ENCODE measurements at places on chromosomes 13 and 19.

DNA sequence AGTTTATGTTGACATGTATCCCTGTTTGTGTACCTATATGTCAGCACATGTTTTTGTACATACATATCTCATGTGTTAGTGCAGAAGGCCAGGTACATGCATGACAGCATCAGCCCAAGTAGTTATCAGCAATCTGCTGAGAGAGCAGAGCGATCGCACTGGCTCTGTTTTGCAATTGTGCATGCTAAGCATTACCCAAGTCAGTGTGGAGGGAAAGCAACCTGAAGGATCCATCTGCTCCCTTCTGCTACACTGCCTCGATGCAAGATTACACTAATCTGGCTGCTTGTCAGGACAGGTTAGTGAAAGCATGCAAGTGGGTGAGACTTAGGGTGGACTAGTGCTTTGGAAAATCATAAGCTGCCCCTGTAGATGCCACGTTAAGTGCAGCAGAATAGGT lies 211.8 kb downstream of the PCCA start:
- ATAC-seq, result no peak

- ATAC-seq, result no peak
Observed at GRCh38 chr19:5447700-5448311, 7.4 kb upstream of the ZNRF4 start.

DNA sequence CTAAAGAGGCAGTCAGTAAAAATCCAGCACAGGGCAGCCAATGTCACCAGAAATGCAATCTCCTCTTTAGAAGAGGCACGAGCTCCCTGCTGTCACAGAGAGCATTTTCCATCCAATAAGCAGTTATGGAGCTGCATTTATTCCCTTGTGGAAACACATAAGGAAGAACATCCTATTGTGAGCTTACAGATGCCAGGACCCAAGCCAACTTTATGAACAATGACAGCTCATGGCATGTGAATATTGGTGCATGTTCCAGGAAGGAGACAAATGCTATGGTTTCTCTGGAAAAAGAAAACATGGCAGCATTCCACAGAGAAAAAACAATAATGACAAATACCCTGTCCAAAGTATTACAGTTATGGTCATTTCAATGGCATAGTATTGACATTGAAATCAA lies 955.6 kb downstream of the UQCRFS1 start:
- ATAC-seq, result no peak

DNA sequence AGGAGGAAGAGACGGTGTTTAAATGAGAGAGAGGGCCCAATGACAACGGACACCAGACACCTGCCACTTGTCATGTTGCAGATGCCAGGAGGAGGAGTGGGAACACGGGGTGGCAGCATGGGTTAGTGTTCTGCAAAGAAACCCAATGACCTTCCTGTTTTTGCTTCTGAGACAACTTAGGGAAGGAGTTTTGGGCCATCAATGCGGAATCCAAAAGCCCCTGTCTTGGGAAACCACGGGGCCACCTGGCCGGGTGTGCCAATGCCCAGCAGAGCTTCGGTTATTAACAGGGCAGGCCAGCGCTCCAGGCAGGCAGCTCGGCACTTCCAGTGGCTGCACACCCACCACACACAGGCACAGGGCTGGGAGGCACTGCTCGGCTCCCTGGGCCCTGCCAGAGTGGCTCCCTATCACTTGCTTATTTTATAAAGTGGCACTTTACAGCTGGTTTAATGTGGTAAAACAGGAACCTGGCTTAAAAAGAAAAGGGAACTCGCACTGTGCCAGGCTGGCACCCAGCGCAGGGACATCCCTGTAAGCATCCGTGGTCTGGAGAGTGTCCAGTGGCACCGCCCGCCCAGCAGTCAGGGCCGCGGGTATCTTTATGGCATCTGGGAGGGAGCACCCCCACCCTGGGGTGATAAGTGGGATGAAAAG lies 19.1 kb downstream of the ELL start:
- no peak for ATAC-seq

DNA sequence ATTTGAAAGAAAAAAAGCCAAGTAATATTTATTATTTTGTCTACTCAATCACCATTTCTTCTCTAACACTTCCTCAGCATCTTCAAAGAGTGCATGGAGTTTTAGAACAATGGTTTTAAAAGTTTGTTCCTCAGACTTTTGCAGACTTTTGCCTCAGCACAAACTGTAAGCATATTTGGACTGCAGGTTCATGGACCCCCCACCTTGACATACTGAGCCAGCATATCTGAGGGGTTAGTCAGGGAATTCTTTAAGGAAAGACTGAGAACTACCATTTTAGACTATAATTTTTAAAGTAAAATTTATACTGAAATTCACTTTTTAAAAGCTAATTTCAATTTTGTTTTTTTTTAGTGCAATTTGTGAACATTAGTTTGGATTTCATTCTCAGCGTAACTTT lies 1676.8 kb upstream of the PCDH20 start:
- ATAC-seq, result no peak

- ATAC-seq, result no peak
Observed at GRCh38 chr13:104170980-104171555, 1104.9 kb upstream of the SLC10A2 start.

DNA sequence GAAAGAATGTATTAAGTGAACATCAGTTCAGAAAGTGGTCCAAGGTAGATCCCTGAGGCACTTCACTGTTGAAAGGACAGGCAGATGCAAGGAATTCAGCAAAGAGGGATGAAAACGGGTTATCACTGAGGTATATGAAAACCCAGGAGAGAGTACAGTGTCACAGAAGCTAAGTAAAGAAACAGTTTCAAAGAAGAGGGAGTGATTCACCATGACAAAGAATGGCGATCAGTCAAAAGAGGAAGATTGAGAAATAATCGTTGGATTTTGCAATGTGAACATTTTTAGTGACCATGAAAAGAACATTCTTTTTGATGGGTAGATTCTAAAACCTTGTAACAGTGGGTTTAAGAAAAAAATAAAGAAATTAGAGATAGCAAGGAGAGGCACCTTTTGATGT lies 99.3 kb downstream of the EPSTI1 start:
- no peak for ATAC-seq

DNA sequence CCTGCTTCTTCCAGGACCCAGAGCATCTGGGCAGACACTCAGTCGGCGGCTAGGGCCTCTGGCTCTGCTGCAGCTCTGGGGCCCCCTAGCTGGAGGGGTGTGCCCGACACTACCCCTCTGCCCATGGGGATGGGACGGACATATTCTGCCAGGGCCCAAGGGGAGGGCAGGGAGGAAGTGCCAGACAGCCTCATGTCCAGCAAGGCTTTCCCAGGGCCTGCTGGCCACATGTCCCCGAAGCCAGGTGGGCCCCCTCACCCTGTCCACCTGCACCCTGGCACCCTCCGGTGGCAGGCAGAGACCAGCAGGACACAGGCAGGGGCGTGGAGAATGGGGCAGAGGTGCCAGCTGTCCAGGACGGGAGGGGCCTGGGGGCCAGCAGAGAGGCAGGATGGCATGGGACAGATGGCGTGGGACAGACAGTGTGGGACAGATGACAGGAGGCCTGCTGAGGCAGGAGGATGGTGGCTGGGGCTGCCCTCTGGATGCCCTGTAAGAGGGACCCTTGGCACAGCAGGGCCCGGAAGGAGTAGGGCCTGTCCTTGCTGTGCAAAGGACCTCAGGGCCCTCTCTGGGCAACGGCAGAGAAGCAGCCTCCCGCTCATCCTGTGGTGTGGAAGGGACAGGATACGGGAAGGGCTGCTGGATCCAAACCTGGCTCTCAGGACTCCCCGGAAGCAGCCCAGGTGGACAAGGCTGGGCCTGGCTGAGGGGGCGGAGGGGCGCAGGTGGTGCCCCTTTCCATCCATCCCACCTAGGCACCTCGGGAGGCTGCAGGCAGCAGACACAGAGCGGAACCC lies 29.1 kb downstream of the CEBPG start:
- ATAC-seq, result no peak

DNA sequence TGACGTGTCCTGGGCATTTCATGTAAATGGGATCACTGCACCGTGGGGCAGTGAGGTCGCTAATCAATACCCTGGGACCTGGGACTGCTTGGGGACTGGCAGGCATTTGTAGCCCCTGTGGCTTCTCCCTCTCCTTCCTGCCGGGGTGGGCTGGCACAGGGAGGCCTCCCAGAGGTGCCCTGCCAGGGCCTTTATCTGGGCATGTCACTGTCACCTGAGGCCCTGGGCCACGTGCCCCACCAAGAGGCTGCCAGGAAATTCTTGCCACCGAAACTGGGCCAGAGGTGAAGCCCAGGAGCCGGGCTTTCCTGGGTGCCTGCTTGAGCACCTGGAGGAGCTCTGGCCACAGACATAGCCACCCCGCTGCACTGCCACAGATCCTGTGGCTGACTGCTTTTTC lies 1.8 kb upstream of the NMRK2 start:
- no peak for ATAC-seq

DNA sequence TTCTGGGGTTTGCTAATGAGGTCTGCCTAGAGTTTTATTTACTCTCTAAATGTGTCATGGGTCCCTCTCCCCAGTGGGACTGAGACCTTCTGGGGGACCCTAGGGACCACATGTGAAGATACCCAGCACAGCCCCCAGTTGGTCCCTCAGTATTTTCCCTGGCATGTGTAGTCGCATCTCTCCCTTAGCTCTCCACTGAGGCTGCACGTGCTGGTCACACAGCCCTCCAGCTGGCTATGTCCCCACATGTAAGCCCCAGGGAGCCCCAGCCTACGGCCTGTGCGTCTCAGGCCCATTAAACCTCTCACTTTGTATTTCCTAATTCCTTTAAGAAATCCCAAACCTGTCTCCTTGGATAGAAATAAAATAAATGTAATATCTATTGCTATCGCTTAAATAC lies 189.6 kb upstream of the TSHZ3 start:
- ATAC-seq, result no peak

GRCh38 chr19:49513746-49514118 lies 1.3 kb downstream of the FCGRT start:
- peak; percentile 20 for ATAC-seq

DNA sequence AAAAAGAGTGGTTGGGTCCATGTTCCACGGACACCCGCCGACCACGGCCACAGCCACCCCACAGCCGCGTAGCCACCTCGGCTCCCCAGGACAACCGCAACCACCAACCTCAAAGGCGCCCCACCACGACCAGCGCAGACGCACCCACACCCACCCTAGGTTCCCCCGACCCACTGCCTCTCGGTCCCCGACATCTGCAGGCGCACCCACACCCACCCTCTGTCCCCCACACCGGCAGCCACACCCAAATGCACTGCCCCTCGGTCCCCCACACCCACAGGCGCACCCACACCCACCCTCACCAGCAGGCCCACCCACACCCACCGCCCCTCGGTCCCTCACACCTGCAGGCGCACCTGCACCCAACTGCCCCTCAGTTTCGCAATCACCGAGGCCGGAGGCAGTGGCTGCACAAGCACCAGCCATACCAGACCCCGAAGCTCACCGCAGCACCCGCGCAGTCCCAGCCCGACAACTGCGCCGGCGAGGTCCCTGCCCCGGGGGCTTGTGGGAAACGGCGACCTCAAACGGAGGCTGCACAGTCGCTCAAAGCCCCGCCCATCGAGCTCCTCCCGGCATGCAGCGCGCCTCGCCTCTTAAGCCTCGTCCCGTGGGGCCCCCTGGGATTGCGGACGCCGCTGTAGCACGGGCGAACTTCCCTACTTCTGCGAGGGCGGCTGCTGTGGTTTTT lies 18.3 kb downstream of the ZNF77 start:
- no peak for ATAC-seq

DNA sequence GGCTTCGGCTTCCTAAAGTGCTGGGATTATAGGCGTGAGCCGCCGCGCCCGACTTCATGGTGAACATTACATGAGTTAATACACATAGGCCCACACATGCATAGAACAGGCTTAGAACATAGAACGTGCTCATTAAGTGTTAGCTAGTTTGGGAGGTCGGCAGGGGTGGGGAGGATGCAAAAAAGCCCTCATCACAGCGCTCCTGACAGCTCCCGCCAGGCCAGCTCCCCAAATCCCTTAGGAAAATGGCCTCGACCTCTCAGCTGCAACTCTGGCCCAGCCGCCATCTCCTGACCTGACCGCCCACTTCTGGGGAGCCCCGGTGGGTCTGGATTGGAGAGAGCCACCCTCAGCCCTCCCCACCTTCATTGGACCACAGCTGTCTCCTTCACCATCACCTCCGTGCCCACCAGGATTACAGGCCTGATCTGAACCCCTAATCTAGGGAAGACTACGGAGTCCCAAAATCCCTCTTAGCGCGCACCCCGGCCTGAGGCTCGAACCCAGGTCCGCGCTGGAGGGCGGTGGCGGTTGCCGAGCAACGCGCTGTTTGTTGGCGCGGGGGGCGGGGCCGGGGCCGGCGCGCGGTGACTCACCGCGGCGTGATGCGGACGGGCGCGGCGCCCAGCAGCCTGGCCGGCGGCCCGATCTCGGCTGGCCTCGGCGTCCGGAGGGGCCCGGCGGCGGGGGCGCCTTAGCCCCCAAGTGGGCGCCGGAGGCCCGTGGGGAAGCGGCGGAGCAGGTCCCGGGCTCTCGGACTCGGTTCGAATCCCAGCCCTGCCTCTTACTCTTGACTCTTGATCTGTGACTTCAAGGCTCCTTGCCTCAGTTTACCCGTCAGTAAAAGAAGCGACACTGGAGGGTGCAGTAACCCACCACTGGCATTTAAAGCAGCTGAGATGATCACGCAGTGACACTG lies 26.7 kb upstream of the NANOS3 start:
- peak; percentile 8 for ATAC-seq

DNA sequence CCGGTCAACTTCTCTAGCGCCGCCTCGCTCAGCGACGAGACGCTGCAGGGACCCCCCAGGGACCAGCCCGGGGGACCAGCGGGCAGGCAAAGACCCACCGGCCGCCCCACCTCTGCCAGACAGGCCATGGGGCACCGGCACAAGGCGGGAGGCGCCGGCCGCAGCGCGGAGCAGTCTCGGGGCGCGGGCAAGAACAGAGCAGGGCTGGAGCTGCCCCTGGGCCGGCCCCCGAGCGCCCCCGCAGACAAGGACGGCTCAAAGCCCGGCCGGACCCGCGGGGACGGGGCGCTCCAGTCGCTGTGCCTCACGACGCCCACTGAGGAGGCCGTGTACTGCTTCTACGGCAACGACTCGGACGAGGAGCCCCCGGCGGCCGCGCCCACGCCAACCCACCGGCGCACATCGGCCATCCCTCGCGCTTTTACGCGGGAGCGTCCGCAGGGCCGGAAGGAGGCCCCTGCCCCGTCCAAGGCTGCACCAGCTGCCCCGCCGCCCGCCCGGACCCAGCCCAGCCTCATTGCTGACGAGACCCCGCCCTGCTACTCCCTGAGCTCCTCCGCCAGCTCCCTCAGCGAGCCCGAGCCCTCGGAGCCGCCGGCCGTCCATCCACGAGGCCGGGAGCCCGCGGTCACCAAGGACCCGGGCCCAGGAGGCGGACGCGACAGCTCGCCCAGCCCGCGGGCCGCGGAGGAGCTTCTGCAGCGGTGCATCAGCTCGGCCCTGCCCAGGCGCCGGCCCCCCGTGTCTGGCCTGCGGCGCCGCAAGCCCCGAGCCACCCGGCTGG lies 11.3 kb downstream of the C19orf25 start:
- no peak for ATAC-seq

GRCh38 chr19:8569066-8569771 lies 8.0 kb downstream of the MYO1F start:
- peak; percentile 56 for ATAC-seq

All from SK-N-SH treated with all-trans-retinoic acid at 6 μM for 48 hours (cell line).